ENCODE measurements at places on chromosomes 12 and 14.

DNA sequence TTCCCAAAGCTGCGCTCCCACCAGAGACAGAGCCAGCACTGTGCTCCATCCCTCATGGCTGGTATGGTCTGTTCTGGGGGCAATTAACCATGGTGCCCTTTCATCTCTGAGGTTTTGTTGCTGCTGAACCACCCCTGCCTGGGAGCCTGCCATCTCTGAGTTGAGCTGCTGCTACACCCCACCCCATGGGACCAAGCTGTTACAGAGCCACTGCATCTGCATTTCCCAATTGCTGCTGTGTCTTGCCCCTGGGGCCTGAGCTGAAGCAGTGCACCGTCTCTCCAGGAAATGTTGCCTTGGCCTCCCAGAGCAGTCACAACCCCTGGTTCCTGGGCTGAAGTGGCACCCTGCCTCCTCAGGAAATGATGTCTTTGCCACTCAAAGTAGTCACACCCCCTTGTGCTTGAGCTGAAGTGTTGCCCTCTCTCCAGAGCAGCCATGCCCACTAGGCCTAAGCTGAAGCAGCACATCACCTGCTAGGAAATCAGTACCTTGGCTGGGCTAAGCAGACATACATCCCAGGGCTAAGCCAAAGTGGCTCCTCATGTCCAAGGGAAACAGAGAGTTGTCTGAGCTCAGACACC lies 140.3 kb downstream of the RERGL start:
- no peak for DNase-seq

DNA sequence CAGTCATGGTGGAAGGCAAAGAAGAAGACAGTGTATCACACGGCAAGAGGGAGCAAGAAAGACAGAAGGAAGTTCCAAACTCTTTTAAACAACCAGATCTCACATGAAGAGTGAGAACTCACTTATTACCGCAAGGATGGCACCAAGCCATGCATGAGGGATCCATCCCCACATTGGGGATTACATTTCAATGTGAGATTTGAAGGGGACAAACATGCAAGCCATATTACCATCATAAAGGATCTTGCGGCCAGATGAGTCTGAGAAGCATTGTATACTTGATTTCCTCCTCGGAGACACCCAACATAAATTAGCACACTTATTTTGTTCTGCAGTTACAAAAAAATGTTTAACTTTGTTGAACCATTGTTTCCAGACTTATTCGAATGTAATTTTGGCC lies 66.5 kb downstream of the TBK1 start:
- no peak for DNase-seq

- no peak for DNase-seq
Observed at GRCh38 chr14:53912021-53912420, 44.6 kb downstream of the BMP4 start.

- peak; percentile 29 for DNase-seq
Observed at GRCh38 chr14:32939254-32940065, 781 bp downstream of the NPAS3 start.

- DNase-seq = no peak
Observed at GRCh38 chr12:68772714-68773113, 26.7 kb downstream of the SLC35E3 start.

DNA sequence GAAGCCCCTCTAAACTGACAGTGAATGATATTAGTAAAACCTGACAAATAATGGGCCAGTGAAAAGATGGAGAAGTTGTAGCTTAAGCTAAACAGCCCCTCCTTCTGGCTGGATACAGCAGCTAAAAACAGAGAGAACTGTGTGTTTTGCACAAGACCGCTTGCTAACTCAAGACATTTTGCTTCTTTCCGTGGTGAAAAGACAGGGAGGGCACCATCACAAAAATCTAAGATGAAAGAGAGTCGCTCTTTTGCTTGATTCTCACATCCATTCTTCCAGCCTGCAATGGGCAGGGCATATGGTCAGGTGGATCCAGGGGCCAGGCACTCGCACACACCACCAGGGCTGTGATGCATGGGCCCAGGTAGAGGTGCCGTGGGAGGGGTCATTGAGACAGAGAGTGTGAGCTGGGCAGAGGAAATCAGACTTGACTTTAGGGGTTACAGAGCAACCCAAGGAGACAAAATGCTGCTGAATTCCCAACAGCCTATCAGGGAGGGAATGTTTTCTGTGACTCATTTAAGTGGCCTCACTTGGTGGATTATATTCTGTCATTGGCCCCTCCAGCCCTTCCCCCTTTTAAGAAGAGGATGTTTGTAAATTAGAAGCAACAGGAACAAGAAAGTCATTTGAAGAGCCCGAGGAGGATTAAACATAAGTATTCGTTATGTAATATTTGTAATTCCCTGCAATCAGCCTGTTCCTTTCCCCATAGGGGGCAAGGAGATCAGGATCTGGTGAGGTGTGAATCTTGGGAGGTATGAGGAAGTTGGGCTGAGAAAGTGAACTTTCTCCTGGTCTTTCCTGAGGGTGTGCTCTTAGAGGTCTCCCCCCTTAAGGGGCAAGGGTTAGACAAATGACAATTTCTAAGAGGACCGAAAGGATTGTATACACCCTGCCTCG lies 12.3 kb downstream of the EMP1 start:
- no peak for DNase-seq

- DNase-seq = peak; percentile 17
Observed at GRCh38 chr12:14716848-14717444, 20.5 kb upstream of the GUCY2C start.

GRCh38 chr12:42550800-42551199 lies 38.7 kb downstream of the PRICKLE1 start:
- DNase-seq = no peak

DNA sequence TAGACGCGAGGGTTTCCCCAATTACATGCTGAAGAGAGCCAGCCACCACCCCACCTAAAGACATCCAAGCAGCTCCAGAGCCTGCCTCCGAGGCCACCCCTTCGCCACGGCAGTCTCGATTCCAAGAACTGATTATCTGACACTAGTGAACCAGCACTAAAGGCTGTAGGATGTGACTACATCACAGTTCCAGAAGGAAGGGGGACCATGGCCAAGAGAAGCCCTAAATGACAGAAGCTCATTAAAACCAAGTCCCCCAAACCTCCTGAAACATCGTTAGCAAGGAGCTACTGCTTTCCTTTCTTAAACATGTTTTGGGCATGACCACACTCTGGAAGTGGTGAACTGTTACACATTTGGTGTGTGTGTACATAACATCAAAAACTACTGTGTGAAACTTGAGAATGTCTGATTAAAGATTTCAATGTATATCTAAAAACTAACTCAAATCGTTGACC lies 88.2 kb downstream of the DUSP16 start:
- DNase-seq = peak; percentile 35

- no peak for DNase-seq
Observed at GRCh38 chr14:61876362-61877034, 114.3 kb downstream of the SNAPC1 start.

DNA sequence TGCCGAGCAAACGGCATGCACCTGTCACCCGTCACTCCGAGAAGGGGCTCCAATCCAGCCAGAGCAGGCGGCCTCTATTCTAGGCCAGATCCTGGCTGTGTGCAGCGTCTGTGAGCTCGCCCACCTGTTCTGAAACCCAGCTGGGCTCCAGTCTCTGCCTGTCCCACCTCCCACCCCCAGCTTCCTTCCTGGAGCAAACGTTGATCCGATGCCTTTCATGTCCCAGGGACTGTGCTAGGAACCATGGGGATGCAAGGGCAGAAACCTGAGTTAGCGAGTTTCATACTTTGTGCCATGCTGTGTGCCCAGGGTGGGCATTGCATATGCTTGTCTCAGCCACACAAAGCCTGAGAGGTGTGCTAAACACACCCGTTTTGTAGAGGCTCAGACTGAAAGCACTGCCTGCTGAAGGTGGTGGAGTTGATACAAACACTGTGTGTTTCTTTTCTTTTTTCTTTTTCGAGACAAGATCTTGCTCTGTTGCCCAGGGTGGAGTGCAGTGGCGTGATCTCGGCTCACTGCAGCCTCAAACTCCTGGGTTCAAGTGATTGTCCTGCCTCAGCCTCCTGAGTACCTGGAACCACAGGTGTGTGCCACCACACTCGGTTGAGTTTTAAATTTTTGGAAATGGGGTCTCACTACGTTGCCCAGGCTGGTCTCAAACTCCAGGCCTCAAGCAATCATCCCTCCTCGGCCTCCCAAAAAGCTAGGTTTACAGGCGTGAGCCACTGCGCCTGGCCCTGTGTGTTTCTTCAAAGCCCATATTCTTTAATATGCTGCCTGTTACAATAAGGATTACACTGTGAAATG lies 84.1 kb upstream of the MED13L start:
- no peak for DNase-seq

GRCh38 chr12:31517994-31518393 lies 72.9 kb downstream of the DENND5B start:
- no peak for DNase-seq

- no peak for DNase-seq
Observed at GRCh38 chr14:71430678-71431376, 501.4 kb upstream of the RGS6 start.

- DNase-seq = no peak
Observed at GRCh38 chr14:71119832-71120231, 212.6 kb downstream of the PCNX1 start.

- no peak for DNase-seq
Observed at GRCh38 chr14:77086951-77087350, 11.1 kb upstream of the CIPC start.

- no peak for DNase-seq
Observed at GRCh38 chr12:5063149-5063548, 19.5 kb downstream of the KCNA5 start.

DNA sequence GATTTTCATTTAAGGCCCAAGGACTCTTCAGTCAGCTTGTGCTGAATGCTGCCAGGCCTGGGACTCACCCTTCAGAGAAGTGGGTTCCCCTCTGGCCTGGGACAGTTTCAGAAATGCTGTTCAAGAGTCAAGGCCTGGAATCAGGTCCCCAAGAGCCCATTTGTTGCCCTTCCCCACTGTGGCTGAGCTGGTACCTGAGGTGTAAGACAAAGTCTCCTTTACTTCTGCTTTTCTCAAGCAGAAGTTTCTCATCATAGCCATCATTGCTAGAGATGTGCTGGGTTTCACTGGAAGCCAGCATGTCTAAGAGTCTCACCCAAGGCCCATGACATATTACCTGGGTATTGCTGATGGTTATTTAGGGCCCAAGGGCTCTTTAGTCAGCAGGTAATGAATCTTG lies 8.9 kb downstream of the FANCM start:
- DNase-seq = no peak

DNA sequence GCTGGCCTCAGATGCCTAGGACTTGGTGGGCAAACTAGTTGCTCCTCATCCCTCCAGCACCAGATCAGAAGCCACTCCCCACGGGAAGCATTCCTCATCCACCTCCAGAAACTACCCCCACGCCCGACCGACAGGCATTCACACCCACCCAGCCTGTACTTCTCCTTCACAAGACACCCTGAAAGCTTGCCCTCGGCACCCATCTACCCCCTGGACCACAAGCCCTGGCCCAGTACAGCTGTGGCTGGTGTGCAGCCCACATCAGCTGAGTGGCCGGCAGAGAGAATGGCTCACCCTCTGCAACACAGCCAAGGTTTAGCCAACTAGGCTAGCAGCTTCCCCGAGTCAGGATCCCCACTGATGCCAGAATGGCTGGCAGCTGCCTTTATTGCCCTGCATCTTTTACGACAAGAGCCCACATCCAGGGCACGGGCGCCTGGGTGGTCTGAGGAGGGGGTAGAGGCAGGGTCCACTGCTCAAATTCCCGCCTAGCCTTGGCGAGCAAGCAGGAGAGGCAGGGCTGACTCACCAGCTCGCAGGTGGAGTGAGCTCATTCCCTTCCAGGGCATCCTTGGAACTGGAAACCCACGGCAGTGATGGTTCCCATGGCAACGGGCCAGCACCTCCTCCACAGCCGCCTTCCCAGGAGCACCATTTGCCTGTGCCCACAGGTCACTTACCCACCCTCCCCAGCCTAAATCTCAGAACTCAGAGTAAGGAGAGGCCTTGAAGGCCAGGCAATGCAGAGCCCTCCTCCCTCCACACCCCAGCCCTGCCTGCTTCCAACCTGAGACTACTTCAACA lies 17.1 kb downstream of the ACTN1 start:
- DNase-seq = no peak

Measured in stimulated activated CD4-positive, alpha-beta T cell treated with anti-CD3 and anti-CD28 coated beads, TNF-alpha, amount 100 ng/mL, for 24 hours (primary cell).